Right cardiac atrium (tissue), 5 donors: ENCODE measurements at places on chromosomes 7 and 10.

GRCh38 chr7:158282461-158283001 lies 305.1 kb downstream of the PTPRN2 start:
- DNase-seq, result no peak

GRCh38 chr7:142898377-142899170 lies 13.0 kb upstream of the TRPV6 start:
- DNase-seq, result no peak

- no peak for DNase-seq
These were observed 80.0 kb downstream of the DAGLB start for GRCh38 chr7:6367701-6368211.

DNA sequence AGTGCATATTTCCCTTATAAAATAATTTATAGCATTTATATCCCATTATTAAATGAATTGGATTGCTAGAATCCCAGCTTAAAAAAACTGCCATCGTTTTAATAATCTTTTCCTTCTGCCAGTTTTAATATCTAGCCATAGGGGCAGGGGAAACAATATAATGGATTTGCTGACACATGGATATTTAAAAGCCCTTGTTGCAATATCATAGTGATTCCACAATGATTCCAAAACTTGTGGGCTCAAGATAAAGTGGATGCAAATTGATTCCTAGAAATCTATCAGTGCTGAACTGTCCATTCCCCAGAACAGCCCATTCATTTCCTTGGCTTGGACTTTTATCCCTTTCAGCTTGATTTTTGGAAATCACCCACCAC lies 2.6 kb downstream of the CPA2 start:
- no peak for DNase-seq

DNA sequence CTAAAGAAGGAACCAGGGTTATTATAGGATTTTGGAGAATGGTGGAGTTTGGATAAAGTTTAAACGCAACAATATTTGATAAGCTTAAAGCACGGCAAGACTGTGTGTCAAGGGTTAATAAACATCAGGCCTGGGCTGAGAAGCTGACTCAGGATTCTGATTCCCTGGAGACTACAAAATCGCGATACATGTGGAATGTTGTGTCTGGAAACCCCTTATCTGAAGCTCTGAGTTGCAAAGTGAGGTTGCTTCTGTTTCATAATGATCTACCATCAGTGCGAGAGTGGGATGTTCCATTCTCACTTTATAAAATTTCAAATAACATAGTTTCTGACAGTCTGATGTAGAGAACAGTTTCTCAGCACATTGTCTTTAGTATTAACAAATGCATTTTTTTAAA lies 7.8 kb downstream of the C1GALT1 start:
- DNase-seq, result no peak

DNA sequence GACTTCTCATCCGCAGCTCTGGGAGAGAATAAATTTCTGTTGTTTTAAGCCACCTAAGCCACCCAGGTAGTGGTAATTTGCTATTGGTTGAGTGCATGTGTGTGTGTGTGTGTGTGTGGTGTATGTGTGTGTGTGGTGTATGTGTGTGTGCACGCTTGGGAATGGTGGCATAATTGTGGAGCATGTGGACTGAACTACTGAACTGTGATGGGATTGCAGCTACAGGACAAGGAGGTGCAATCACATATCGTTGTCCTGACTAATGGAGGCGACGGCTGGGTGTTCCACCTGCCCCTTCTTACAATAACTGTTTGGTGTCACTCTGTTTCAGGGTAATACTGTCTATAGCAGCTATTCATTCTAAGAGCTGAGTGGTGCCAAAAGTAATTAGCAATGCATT lies 448.7 kb upstream of the PFKP start:
- no peak for DNase-seq

- DNase-seq, result no peak
These were observed 44.1 kb downstream of the MTURN start for GRCh38 chr7:30178748-30179436.

- no peak for DNase-seq
These were observed 19.6 kb upstream of the CTTNBP2 start for GRCh38 chr7:117892821-117893220.

DNA sequence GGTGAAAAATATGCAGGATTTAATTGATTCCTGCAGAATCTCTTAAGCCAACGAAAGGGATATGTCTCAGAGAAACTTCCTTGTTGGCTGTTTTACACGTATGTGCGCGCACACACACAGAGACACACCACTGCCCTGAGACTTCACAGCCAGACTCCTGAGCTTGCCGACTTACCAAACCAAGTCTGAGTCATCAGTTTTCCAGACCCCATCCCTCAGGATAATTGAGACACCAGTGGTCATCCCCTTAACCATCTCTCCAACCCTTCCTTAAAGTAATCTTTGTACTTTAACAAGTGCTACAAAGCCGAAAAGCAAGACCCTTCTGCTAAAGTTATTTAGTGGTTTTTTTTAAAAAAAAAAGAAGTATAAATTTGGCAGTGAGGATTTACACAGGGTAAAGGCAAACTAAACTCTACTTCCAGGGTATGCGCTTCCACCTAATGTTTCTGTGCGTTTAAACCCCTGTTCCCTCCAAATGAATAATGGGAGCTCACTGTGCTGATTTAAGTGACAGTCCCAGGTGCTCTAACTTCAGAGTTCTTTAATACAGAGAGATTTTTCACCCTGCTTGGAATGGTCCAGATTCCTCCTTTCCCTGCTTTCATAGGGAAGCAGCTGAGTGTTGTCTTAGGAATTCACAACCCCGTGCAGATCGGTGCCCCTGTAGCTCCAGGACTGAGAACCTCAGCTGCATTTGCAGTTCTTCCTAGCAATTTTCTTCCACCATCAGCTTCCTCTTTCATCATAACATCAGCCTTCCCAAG lies 198.5 kb downstream of the INHBA start:
- no peak for DNase-seq
